AG10803 (cell line): ENCODE measurements at places on chromosomes 1 and 21.

GRCh38 chr1:113375878-113376277 is 14.4 kb upstream of the MAGI3 start:
- no peak for DNase-seq

DNA sequence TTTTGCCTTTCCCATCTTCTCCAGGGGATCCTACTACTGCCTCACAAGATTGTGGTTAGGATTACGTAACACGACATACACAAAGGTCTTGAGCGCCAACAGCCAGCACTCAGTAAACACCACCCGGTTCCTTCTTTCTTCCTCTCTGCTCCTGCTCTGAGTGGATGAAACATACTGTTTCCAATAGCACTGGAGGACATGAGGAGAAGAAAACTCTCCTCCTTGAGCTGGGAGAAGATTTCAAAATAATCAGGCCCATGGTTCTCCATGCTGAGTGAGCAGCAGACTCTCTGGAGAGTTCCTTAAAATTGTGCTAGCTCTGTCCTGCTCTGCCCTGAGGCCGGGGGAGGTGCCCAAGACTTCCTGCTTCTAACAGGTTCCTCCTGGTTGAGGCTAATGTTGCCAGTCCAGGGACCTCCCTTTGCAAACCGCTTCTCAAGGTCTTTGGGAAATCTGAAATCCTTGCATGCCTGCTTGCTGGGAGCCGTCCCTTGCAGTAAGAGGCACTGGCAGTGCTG is 29.4 kb upstream of the MX1 start:
- no peak for DNase-seq

- peak; percentile 83 for DNase-seq
These were observed 7.0 kb downstream of the AKT3 start for GRCh38 chr1:243842978-243843511.

DNA sequence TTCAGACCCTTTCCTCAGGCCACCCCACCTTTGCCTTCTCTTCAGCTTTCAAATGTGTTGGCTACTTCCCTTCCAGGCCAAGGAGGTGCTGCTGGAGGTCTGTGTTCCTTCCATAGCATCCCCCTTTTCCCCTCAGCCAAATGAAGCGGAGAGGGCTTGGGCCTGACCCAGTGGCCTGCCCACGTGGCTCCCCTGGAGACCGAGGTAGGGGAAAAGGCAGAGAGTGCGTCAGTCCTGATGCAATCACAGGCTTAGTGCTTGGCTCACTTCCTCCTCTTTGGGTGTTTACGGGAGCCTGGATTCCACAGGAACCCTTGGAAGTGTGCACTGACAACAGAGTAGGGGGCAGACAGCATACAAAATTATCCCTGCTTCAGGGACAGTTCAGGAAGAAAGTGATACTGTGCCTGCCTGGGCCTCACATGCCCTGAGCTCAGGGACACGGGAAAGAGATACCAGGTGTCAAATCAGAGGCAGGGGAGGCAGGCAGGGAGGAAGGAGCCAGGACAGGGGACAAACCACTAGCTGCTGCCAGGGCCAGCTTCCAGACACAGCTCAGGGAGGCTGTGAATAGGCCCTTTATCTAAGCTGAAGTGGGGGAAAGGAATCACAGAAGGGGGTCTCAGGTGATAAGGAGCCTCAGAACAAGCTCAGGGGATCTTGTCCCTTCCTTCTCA is 16.6 kb upstream of the PTP4A2 start:
- DNase-seq: peak; percentile 96

DNA sequence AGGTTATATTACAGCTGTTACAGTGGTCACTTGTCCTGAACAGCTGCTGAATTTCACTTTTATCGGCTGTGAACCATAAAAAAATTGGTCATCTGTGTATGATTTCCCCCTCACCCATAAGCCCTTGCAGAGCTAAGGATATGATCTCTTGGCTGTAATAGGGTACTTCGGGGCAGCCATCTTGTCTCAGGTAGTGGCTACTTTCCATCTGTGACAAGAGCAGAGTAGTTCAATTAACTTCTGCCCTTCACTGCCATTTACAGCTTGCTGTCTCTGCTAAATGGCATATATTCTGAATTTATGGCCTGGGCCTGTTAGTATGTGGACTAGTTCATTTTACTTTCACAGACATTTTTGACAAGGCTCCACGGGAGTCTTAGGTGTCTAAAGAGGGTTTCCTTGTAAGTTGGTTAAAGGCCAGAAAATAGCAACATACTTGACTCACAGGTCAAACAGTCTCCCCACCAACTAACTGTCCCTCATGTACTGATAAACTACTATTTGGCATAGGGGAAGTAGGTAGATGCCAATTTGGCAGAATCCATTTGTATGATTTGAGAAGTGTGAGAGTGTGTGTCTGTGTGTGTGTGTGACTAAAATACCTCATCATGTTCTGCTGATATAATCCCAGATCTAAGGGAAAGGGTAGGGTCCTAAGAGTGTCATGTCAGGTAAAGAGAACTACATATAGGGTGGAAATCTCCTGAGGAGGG is 151.6 kb downstream of the KCTD3 start:
- no peak for DNase-seq

GRCh38 chr21:32921632-32922230 is 104.0 kb upstream of the OLIG2 start:
- DNase-seq: no peak

- peak; percentile 5 for DNase-seq
These were observed at the start of gene CRB1 for GRCh38 chr1:197268012-197268411. CRB1 (plus strand) TSS chr1:197268252; CDS start chr1:197268413, 161 bp downstream.

GRCh38 chr1:26690576-26691031 is 5.2 kb upstream of the ARID1A start:
- DNase-seq: no peak
